Glomerular endothelial cell (primary cell): ENCODE measurements at places on chromosomes 4 and X. TPM values are rescaled to one million over a fixed set of nuclear protein-coding genes. Genes with fewer than 3 reads are reported as not detected.

GATA1 gene
- total RNA-seq = not detected in 2 replicates

CXCL6 gene
- 2.2 and 5.8 TPM in 2 replicates for total RNA-seq

ZNF718 gene
- total RNA-seq = 10.0 and 11.4 TPM in 2 replicates

ATP1B4 gene
- total RNA-seq = not detected in 2 replicates

TRMT10A gene
- total RNA-seq = 4.5 and 7.2 TPM in 2 replicates

ARFIP1 gene
- 24.4 and 27.0 TPM in 2 replicates for total RNA-seq

C1QTNF7 gene
- not detected in 2 replicates for total RNA-seq

SOWAHD gene
- total RNA-seq = not detected in 2 replicates

NAA11 gene
- not detected in 2 replicates for total RNA-seq

MEPE gene
- not detected in 2 replicates for total RNA-seq

GLRA2 gene
- not detected in 2 replicates for total RNA-seq

PWWP3B gene
- 0.18 TPM in 1 of 2 replicates, not detected in the other for total RNA-seq

OCIAD1 gene
- 123 and 136 TPM in 2 replicates for total RNA-seq

CYSLTR1 gene
- total RNA-seq = 0.19 and 0.64 TPM in 2 replicates

CFAP99 gene
- total RNA-seq = not detected in 2 replicates

TMPRSS11A gene
- not detected in 2 replicates for total RNA-seq

SORCS2 gene
- 0.05 and 0.64 TPM in 2 replicates for total RNA-seq

TEC gene
- 0.24 and 0.29 TPM in 2 replicates for total RNA-seq

KLF8 gene
- 0.34 and 0.99 TPM in 2 replicates for total RNA-seq
